ENCODE measurements at places on chromosomes 4 and X.

- no peak for ATAC-seq
Observed at GRCh38 chrX:17923546-17923945, 62.4 kb upstream of the RAI2 start.

- no peak for ATAC-seq
Observed at GRCh38 chrX:150047818-150048217, 109.5 kb upstream of the EOLA2 start.

DNA sequence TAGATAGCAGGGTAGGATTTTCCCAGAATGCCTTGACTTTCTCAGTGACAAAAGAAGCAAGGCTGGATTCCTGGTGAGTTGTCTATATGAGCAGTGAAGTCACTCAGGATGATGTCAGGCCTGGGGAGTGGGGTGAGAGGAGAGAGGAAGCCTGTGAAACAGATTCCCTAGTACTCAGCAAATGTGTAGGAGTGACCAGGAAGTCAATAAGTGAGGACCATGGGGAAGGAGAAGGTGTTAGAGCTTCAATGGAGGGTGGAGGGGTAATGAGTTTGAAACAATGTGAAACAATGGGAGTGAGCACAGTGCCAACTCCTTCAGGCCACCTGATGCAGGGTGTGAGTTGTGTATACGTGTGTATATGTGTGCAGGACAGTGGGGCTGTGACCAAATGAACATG lies 2.4 kb upstream of the SLC9A6 start:
- no peak for ATAC-seq

DNA sequence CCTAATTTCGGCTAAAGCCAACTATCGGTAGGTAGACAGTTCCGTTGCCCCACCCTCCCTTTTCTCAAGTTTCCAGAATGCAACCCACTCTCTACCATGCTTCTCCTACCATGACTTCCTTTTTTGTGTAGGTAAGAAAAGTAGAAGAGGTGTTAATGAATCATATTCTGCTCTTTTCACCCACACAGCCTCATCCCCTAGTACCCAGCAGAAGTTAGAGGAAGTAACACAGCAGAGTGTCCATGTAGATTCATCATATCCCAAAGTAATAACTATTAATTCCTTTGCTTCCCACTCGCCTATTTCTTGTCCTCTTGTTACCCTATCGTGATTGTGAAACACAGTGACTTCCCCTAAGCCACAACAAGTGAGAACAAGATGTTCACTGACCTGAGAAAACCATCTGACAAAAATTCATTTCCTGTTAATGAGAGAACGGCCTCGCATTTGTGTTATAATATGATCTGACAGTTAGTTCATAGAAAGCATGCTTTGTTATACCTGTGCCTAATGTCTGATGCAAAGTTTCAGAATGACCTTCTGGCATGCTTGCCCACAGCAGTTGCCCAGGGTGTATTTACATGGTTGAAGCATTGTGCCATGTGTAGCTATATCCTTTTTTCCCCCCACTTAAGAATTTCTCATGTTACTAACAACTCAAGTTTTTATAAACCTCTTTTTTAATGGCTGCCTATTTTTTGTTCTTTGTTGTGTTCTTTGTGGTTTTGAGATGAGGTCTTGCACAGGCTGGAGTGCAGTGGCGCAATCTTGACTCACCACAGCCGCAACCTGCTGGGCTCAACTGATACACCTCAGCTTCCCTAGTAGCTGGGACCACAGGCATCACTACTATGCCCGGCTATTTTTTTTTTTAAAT lies 185.6 kb downstream of the RAP1GDS1 start:
- peak; percentile 75 for ATAC-seq

GRCh38 chr4:188603646-188604045 lies 464.4 kb downstream of the TRIML1 start:
- no peak for ATAC-seq

GRCh38 chr4:6869944-6870343 lies 39.7 kb upstream of the TBC1D14 start:
- peak; percentile 34 for ATAC-seq

DNA sequence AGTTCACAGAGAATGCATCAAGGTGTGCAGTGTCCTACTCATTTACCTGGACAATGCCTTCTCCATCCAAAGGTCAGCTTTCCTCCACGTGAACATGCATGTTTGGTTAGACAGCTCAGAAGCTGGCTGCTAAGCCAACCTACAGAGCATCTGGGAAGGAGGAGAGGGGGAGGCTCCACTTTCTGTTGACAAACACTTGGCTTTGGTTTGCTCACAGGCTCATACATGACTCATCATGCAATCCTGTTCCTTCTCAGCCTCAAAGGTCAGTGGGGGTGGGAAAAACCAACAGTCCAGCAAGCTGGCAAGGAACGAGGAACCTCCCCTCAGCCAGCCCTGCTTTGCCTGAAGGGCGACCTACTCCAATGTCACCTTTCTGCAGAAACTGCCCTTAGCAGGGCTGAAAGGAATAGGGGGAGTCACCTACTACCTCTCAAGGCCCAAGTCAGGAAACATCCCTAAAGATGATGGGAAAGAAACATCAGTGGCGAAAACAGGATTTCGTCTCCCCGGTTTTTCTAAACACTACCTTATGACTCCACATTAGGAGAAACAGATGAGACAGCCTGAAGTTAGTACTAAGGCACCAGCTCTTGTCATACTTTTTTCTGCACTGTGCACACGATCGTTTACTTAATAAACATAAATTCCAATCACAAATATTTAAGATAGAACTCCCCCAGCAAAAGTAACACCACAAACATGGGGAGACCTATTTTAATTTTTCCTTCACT lies 37.9 kb downstream of the RELL1 start:
- ATAC-seq: peak; percentile 83

GRCh38 chr4:4770610-4771009 lies 88.9 kb upstream of the MSX1 start:
- ATAC-seq: no peak

GRCh38 chr4:113049421-113050370 lies at the start of gene ANK2:
Gene ANK2, plus strand, starts transcription at chr4:113049653. Its CDS starts 76 bp downstream, at chr4:113049729.
- no peak for ATAC-seq

GRCh38 chr4:98634061-98634460 lies 24.4 kb downstream of the TSPAN5 start:
- ATAC-seq: no peak

DNA sequence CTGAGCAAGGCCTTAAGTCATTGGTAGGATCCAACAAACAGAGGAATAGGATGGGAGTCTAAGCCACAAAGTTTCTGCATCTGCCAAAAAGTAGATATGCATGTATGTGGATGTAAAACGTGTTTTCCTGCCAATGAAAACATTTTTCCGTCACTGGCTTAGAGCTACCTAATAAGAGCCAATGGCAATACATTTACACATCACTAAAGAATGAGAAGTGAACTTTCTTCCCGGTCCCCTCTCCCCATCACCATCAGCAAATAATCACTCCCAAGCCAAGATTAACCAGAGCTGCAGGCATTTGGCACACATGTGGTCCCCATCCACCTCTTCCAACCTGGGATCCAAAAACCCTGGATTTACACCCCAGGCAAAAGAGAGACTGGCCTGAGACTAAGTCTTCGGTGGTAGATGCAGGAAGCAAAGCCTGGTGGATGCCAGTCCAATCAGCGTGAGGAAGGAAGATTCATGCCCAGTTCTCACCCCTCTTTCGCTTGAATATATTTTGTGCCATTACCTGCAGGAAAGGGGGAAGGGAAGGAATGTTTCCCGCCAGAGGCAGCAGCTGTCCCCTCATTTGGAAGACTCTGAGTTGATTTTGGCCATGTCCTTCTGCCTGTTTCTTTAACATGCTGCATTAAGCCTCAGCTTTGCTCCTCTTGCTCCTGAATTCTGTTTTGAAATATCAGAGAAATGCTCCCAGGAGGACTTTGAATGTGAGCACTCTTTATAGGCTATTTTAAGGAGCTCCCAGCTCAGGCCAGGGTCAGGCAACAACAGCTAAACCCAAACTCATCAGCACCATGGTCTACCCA lies 131.4 kb downstream of the CHIC2 start:
- no peak for ATAC-seq

GRCh38 chr4:147854154-147854553 lies 122.3 kb downstream of the ARHGAP10 start:
- ATAC-seq: no peak

- peak; percentile 1 for ATAC-seq
Observed at GRCh38 chr4:2537011-2537830, 774 bp downstream of the FAM193A start.

- no peak for ATAC-seq
Observed at GRCh38 chr4:187972135-187972534, 23.4 kb upstream of the ZFP42 start.

DNA sequence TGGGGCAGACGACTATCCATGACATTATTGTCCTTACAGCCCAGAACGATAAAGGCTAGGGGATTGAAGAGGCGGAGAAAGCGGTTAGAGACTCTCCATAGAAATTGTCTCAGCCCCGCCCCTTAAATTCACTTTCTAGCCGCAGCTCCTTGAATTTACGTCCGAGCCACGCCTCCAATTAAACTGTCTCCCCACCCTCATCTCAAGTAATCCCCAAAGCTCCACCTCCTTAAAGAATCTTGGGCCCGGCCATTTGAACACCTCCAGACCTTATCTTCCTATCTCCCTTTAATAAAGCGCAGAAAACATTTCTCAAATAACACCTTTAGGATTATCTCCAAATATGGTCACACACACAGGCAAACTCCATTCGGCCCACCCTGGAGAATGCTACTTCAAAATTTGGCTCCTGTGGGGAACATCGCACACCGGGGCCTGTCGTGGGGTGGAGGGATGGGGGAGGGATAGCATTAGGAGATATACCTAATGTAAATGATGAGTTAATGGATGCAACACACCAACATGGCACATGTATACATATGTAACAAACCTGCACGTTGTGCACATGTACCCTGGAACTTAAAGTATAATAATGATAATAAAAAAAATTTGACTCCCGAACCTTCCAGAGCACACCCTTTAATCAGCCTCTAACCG lies 7.2 kb upstream of the MAGIX start:
- ATAC-seq: peak; percentile 46

GRCh38 chrX:39652336-39652735 lies 445.4 kb downstream of the BCOR start:
- no peak for ATAC-seq

DNA sequence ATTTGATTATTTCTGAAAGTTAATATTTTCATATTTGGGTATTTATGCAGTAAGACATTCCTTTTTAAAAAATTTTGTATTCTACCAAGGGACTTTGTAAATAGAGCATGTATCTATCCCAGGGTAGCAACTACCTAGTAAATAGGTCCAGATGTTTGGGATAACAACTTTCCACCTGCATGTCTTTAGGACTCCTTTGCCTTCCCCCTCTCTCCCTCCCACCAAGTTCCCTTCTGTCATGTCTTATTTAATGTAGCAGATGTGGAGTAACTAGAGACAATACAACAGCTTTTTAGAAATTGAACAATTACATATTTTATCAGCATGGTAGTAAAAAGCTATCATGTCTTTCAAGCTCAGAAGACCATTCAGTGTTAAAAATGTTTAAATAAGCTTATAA lies 821.0 kb downstream of the C4orf33 start:
- ATAC-seq: no peak

DNA sequence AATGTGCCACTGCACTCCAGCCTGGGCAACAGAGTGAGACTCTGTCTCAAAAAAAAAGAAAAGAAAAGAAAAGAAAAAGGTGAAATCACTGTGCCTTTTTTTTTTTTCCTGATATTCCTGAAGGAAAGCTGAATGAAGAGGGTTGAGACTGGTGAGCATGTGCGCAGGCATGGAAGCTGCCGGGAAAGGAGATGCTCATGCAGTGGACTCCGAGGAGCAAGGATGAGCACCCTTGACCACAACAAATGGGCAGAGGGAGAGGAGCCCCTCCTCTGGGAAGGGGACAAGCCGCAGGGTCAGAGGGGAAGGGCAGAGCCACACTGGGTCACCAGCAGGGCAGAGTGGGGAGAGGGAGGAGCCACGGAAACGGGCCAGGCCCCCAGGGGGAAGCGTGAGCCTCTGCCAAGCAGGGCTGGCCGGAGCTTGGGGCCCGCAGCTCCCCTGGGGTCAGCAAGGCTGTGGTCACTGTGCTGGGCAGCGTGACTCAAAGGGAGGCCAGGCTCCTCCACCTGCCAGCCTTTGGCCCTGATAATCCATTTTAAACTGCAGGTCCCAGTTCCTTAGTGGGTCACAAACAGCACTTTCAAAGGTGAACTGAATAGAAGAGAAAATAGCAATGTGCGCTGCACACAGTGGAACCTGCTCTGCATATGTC lies 79.8 kb downstream of the NAT8L start:
- ATAC-seq: no peak

- ATAC-seq: no peak
Observed at GRCh38 chr4:88999392-88999930, 57.5 kb downstream of the FAM13A start.

- ATAC-seq: no peak
Observed at GRCh38 chr4:110477836-110478235, 1.9 kb downstream of the ENPEP start.

- no peak for ATAC-seq
Observed at GRCh38 chr4:13782231-13782630, 154.7 kb upstream of the BOD1L1 start.

DNA sequence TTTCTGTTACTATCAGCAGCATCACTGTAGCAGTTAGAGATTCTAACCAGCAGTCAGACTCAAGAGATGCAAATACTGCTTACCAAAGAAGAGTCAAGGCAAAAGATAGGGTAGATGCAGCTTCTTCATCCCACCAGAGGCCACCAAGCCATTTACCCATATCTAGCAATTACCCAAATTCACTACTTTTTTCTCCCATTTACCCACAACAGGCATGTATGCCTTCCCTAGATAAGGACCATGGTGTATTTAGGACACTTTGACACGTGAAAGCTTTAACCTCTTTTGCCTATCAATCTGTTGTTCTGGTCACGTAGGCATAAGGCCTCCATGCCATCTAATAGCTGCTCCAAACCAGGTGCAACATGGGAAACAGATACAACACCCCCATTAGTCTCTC lies 5.6 kb downstream of the LARP7 start:
- ATAC-seq: no peak

DNA sequence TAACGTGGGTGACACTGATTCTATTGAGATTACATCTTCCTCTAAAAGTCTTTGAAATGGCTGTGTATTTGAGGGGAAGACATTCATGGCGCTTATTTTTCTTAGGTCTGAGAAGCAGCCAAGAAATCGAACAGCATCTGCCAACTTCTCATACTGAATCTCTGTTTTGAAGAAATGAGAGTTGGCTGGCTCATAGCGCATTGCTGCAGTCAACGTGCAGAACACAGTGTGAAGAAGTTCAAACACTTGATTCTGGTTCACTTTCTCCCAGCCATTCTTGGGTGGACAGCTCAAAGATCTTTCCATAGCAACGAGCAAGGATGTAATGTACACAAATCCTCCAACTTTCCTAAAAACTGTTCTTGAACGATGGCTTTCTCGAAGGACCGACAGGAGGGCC lies 156.5 kb downstream of the WDFY3 start:
- ATAC-seq: no peak

DNA sequence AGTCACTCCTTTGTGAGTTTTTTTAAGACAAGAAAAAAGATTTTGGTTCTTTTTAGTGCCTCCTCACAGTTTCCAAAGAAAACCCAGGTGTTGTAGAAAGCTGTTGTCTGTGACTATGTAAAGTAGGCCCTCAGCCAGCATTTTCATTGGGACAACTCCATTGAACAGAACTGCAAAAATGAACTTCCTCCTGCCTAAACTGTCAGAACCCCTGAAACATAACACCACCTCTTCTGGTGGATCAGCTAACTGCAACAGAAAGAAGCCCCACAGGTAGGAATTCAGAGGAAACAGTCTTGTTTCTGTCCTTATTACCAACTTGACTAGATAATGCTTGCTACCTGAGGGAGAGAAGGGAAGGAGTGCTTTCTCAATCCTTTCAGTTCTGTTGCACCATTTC lies 3.4 kb upstream of the ATP11C start:
- no peak for ATAC-seq
